Activated naive CD8-positive, alpha-beta T cell treated with anti-CD3 and anti-CD28 coated beads, Interleukin-2, amount 50 U/mL, for 16 hours (primary cell): ENCODE measurements at places on chromosomes 1 and 21.

GRCh38 chr1:97108179-97108578 is 386.6 kb downstream of the PTBP2 start:
- DNase-seq: no peak

GRCh38 chr1:202966006-202966898 is 805 bp downstream of the CYB5R1 start:
- no peak for DNase-seq

DNA sequence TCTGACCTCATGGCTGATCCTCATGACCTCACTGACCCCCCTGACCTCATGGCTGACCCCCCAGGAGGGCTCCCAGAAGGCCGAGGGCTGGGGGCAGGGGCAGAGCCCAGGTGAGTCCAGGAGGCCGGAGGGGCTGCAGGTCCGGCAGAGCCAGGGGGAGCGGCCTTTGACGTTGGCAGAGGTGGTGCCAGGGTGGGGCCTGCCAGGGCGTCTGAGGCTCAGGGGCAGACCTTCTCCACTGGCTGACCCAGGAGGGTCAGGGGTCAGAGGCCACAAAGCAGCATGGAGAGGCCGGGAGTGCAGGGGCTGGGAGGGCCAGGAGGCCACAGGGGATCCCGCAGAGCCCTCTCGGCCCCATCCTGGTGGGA is 28.1 kb upstream of the TTLL10 start:
- no peak for DNase-seq

GRCh38 chr21:31181082-31181750 is 142.9 kb upstream of the KRTAP19-8 start:
- no peak for DNase-seq

DNA sequence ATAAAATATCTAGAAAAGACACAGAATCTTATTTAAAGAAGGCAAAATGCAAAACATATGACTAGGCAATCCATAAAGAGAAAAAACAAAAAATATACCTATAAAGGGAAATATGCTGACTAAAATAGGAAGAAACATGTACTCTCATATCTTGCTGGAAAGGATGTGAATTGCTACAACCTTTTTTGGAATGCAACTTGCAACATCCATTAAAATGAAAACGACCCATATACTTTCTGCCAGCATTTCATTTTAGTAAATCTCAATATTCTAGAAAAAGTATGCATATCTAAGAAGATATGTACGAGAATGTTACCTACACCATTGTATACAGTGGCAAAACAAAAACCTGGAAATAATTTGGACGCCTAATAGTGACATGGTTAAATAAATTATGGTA is 56.6 kb downstream of the EDEM3 start:
- DNase-seq: no peak

- no peak for DNase-seq
Measured at GRCh38 chr1:152451254-152451653, 37.2 kb upstream of the CRNN start.

GRCh38 chr1:224420106-224420505 is 14.5 kb downstream of the WDR26 start:
- DNase-seq: no peak

DNA sequence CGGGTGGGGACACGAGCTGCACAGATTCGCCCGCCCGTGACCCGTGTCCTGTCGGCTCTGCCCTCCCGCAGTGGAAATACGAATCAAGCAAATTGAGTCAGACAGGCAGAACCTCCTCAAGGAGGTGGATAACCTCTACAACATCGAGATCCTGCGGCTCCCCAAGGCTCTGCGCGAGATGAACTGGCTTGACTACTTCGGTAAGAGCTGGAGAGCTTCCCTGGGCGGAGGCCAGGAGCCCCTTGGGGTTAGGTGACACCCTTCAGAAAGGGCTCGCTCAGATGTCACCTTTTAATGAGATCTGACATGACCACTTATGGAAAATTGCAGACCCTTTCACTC is 489 bp downstream of the CDCA8 start:
- no peak for DNase-seq

DNA sequence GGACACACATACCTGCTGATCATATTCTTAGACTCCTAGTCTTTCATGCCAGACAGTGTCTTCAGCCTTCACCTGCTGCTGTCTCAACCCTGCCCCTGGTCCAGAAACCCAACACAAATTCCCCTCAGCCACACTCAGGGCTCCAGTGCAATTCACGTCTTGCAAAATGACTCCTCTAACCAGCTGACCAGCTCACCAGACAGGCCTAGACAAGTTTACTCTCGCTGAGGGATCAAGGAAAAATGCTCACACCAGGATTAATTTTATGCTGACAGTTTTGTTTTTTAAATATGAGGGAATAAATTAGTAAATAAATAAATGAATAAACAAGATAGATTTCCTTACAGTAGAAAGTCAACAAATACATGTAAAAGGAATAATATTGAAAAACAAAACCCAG is 28.5 kb downstream of the CCDC185 start:
- no peak for DNase-seq

- DNase-seq: no peak
Measured at GRCh38 chr21:33246506-33246905, 16.8 kb downstream of the IFNAR2 start.

GRCh38 chr1:53615101-53615500 is 123.9 kb downstream of the GLIS1 start:
- DNase-seq: no peak

- DNase-seq: no peak
Measured at GRCh38 chr1:182301026-182301436, 90.6 kb downstream of the GLUL start.

DNA sequence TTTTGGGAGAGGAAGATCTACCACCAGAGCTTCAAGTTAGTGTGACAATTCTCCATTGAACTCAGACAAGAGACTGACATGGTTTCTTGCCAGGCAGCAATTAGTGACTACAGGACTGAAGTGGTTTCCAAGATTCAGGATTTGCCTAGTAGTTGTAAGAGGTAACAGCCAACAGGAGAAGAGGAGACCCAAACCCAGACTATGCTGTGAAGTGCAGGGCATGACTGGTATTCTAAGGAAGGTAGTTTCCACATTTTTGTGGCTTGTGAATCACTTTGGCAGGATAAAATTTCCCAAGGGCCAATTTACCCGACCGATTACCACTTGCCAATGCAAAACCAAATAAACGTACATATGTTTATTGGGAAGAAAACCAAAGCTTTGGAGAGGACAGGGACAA is 14.7 kb upstream of the RAP1A start:
- no peak for DNase-seq

DNA sequence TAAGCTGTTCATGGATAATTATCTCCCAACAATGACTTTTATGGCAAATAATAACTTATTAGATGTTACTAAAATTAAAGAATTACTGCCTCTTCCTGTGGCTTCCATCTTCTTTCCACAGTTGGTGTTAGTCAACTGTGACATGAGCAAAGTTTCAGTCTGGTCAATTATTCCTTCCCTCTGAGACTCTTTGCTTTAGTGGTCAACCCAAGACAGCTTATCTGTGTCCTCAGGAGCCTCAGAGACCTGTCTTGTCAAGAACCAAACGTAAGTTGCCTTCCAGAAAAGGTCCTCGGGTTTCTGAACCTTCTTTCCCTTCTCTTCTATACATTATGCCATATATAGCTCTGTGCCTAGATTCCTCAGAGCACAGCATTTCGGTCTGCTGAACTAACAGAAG is 263.2 kb upstream of the ZP4 start:
- DNase-seq: no peak

- no peak for DNase-seq
Measured at GRCh38 chr1:204854286-204854685, 16.4 kb upstream of the NFASC start.

DNA sequence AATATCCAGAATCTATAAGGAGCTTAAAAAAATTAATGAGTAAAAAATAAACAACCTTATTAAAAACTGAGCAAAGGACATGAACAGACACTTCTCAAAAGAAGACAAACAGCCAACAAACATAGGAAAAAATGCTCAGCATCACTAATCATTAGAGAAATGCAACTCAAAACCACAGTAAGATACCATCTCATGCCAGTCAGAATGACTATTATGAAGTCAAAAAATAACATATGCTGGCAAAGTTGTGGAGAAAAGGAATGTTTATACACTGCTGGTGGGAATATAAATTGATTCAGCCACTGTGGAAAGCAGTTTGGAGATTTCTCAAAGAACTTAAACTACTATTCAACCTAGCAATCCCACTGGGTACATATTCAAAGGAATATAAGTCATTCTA is 25.3 kb downstream of the PIGK start:
- DNase-seq: no peak

DNA sequence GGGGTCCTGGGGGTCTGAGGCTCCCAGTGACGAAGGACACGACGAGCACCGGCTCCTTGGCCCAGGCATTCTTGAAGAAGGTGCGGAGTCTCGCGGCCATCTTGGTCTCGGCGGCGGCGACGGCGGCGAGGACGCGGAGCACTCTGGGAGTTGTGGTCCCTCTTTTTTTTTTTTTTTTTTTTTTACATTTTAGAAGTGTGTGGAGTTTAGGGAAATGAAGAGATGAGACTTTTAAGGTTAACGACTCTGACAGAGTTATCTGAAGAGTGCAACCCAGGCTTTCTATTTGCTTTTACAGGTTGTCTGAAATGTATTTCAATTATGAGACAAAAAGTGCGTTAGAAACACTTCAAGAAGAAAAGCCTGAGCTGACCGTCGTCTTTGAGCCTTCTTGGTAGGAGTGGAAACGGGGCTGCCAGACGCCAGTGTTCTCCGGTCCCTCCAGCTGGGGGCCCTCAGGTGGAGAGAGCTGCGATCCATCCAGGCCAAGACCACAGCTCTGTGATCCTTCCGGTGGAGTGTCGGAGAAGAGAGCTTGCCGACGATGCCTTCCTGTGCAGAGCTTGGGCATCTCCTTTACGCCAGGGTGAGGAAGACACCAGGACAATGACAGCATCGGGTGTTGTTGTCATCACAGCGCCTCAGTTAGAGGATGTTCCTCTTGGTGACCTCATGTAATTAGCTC is 9.7 kb downstream of the OR2B11 start:
- no peak for DNase-seq

GRCh38 chr1:27658951-27659496 is 13.0 kb downstream of the IFI6 start:
- DNase-seq: no peak

DNA sequence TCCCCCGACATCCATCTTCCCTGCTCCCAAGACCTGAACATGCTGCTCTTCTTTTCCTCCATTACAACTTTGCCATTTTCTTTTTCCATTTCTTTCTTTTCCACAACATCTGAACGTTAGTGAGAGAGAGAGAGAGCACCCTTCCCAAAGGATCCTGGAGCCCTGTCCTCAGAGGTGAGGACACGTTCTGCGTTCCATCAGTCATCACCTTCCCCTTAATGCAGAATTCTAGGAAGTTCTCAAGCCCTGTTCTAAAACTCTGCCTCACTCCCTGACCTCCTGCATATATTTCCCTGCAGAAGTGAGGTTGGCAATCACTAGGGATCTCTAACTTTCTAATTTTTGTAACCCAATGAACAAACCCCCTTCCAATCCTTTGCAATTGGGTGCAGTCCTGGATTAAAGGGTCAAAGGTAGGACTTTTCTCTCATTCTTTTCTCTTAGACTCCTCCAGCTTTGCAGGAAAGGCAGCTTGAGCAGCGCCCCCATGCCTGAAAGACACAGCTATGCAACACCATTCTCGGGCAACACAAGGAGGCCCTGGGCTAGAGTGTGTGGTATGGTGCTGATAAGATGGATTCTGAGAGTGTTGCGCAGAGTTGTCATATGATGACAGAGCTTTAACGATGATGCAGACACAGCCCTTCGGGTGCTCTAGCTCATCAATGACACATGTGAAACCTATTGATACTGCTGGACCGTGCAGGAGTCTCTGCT is 59.2 kb upstream of the TNR start:
- DNase-seq: no peak

GRCh38 chr1:229388897-229389580 is 44.9 kb downstream of the ACTA1 start:
- DNase-seq: no peak

DNA sequence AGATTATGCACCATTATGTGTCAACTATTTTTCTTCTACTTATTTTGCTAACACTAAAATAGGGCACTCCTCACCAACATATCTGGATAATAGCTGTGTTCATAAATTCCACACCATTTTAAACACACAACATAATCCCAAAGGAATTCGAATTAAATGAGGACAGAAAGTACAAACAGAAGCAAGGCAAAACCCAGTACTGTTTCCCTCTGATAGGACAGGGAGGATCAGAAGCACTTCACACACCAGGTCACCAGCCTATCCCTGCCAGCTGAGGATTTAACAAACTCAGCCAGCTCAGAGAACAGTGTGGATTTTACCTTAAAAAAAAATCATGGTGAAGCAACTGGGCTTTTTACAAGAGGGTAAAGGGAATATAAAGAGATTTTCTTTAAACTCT is 20.0 kb downstream of the CRYZ start:
- DNase-seq: no peak

- DNase-seq: no peak
Measured at GRCh38 chr1:229758101-229759036, 132.3 kb downstream of the URB2 start.

DNA sequence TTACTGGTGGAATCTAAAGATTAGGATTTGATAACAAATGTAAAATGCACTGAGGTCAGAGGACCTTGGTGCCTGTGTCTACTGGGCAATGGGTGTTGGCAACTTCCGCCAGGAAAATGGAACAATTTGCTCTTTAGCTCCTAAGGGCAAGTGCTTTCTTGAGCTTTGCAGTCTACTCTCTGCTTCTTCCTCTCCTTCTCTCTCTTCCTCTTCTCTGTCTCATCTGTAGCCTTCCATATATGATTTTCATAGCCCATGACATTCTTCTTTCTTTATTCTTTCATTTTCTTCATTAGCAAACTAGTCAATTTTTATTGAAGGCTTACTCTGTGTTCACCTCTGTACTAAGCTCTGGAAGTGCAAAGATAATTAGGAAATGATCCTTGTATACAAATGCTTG is 35.5 kb downstream of the OVGP1 start:
- no peak for DNase-seq

GRCh38 chr21:21188513-21189195 is 190.4 kb downstream of the NCAM2 start:
- no peak for DNase-seq

GRCh38 chr1:23385119-23385621 is 15.5 kb upstream of the ZNF436 start:
- no peak for DNase-seq

DNA sequence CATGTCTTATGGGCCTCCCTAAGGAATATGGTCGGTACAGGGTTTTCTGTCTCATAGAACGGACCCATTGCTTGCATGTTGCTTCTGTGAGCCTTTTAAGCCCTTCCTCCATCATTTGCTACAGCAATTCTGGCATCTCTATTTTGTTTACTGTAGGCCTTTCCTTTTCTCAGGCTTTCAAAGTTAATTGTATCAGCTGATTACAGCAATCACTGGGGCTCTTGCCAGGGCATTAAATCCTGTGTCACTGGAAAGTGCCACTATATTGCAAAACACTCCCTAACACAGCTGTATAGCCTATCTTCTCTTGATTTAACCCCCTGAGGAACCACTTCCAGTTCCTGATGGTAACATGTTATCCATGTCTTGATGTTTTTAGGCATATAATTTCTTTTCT is 156.5 kb downstream of the PDE4B start:
- DNase-seq: no peak

- DNase-seq: no peak
Measured at GRCh38 chr1:109391626-109392025, 6.1 kb downstream of the SORT1 start.

- DNase-seq: no peak
Measured at GRCh38 chr1:202107801-202108731, 14.7 kb upstream of the GPR37L1 start.
